NCI-H2171 (cell line): ENCODE measurements at places on chromosomes 13 and 19.

- DNase-seq = no peak
These were observed 9.6 kb upstream of the METTL21C start for GRCh38 chr13:102704238-102705058.

DNA sequence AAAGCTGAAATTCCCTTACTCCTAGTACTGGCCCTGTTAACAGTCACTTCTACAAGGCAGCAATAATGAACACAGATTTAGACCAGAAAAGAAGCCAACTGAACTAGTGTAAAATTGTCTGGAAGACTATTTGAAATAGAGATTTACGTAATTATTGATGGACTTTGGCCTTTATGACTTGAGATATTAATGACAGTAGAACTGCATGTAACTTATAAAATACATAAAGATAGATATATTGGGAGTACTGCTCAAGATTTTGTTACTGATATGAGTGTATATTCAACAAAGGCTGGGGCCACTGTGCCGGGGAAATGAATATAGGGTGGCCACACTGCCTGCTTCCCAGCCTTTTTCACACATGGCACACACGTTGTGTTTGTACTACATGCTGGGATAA, 88.8 kb downstream of the STARD13 start:
- no peak for DNase-seq

- DNase-seq = no peak
These were observed 41.7 kb downstream of the UNC13A start for GRCh38 chr19:17646441-17646840.

GRCh38 chr19:45104658-45105349, 11.8 kb downstream of the PPP1R37 start:
- DNase-seq = no peak

- no peak for DNase-seq
These were observed 66.1 kb downstream of the RAB20 start for GRCh38 chr13:110495376-110495775.

GRCh38 chr13:99416411-99417121, 84.7 kb upstream of the TM9SF2 start:
- no peak for DNase-seq

DNA sequence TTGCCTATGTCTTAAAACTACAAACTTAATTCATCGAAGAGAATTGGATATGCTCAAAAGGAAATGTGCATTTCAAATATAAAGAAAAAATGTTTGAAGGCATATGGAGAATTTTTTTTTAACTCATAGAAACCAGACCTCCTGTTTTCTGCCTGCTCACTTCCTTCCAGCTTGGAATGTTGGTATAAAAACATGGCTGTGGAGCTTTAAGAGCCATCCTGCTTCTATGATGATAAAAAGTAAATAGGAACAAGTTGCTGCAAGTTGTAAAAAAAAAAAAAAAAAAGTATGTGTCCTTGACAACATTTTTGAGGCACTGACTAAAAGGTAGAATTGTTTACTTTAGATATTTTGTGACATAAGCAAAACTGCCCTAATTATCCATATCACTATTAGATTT, 1230.7 kb downstream of the PCDH9 start:
- no peak for DNase-seq

DNA sequence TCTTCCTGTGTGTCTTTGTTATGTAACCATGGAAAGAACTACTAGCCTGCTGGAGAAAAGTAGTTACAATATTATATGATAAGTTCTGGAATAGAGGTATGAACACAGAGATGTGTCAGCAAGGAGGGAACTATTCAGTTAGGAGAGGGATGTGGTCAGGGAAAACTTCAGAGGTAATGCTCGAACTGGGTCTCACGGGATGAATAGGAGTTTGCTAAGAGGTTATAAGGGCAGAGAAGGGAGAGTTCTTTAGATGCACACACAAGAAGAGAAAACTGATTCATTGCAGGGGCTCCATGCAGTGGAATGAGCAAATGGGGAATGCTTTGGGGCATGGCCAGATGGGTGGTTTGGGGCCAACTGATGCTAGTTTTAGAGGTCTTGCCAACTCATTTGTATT, 46.0 kb upstream of the SIAH3 start:
- DNase-seq = no peak

DNA sequence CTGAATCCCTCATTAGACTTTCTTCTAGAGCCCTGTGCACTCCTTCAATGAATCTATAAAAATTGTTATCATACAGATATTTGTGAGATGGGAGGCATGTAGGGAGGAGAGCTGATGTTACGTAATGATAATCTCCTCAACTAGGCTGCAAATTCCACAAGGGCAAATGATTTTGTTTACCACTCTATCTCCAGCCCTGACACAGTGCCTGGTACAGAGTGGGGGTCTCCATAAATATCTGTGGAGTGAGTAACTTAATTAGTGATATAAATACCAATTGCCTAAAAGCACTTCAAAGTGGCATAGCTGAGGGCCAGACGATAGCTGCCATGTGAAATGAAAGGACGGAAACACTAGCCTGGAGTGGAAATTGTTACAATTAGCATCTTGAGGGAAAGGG, 54.2 kb downstream of the SERTM1 start:
- DNase-seq = no peak

DNA sequence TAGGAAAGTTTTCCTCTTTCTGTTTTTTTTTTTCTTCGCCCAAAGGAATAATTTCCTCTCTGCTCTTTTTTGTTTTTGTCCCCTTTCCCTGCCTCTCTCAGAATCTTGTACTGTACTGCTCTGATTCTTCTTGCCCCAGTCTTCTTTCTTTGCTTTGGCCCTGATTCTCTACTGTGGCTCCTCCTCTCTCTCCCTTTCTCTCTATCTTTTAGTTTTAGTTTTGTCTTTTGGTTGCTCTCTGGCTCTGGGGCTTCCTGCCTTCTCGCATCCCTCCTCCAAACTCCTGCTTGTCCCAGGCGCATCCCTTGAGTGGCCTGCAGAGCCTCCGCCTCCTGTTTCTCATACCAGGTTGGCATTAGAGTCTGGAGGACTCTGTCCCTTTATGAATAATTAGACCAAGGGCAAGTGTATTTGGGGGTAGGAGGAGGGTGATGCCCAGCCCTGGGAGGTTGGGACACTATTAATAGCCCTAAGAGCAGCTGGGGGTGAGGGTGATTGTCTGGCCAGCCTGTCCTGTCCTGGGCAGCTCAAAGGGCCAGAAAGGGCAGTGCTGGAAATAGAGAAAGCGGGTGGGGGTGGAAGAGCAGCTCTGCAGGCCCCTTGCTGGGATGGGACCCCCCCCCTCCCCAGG, 39.1 kb downstream of the LYL1 start:
- DNase-seq = no peak

- no peak for DNase-seq
These were observed 241.4 kb downstream of the ENOX1 start for GRCh38 chr13:43545317-43545874.

DNA sequence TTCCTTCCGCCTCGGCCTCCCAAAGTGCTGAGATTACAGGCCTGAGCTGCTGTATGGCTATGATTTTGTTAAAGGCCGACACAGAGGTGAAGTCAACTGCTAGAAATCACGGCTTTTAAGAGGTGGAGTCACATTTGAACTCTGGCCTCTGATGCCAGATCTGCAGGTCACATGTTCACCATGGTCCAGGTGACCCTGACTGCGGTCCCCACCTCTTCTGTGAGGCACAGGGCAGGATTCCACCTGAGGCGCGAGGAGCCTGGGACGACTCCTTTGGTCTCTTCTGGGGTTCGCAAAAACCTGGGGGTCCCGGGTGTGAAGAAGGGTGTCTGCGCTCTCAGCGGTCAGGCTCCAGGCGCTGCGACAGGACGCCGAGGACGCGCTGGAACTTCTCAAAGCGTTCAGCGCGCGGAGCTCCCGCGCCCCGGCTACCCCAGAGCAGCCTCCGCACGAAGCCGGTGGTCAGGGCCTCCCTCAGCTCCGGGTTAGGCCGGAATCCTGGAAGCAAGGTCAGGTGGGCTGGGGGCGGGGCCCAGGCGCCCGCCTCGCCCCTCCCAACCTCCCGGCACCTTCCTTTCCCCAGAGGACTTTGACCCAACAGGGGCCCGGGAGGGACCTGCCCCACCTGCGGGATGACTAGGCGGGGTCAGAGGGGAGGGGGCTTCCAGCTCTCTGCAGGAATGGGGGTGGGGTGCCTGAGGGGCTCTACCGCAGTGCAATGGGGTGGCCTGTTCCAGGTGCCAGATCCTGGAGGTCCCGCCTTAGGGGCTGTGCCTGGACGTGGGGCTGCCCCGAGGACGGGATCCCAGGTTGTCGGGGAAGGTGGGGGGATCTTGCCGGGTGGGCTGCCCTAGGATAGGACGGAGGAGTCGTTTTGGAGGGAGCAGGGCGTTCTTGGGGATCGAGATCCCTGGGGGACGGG, 13.0 kb downstream of the TRIP10 start:
- DNase-seq = no peak

DNA sequence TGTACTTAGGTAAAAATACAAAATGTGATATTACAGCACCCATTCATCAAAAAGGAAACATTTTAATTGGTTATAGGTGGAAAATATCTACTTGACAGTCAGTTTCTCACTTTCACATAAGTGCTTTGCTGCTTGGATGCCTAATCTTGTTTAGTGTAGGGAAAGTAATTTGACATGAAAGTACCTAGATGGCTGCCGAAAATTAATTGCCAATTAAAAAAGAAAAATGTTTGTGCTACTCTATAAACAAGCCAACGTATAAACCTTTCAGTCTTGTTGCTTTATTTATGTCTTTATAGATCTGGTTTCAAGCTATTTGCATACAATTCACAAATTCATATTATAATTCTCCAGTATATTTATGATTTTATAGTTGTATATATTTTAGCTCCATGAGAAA, 729.9 kb downstream of the DACH1 start:
- peak; percentile 6 for DNase-seq

DNA sequence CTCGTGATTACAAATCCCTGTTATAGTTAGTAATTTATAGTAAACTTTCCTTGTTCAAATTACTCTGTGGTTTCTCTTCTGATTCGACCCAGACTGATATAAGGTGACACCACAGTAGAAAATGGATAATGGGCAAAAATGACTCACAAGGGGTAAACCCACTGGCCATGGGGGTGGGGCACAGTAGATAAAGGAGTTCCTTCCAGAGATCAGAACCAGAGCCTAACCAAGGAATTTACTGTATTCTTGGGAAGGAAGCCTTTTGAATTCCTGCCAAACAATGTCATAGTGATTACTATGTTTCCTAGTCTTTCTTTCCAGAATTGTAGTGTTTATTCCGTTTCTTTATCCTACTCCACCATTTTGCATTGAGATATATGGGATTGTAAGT, 21.9 kb downstream of the MIR17HG start:
- DNase-seq = no peak

GRCh38 chr19:10235003-10235402, 3.9 kb upstream of the S1PR2 start:
- no peak for DNase-seq

DNA sequence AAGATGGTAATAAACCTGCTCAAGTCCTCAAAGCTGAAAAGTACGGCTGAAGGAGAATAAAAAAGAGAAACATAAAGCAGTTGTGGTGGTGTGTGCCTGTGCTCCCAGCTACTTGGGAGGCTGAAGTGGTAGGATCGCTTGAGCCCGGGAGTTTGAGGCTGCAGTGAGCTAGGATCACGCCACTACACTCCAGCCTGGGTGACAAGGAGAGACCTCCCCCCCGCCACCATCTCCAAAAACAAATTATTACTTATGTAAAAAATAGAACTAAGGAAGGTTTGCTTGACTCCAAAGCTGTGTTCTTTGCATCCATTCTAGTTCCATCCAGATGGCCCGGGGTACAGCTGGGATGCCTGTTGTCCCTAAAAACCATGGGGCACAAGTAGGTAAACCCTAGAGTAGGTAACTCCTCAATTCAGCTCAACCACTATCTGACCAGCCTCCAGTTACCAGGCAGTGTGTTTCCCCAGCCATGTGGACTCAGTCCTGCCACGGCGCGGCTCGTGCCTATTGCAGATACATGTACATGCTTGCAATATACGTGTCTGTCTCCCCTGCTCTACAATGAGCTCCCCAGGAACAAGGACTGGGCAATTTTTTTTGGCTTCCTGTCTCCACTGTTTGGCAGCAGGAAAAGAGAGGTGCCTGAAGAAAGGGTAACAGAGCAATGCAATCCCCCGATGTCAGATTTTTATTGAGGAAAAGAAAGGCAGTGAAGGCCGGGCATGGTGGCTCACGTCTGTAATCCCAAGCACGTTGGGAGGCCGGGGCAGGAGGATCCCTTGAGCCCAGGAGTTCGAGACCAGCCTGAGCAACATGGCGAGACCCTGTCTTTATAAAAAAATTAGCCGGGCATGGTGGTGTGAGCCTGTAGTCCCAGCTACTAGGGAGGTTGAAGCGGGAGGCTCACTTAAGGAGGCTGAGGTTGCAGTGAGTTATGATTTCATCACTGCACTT, 101.3 kb downstream of the GNG7 start:
- no peak for DNase-seq

- DNase-seq = no peak
These were observed 561.0 kb downstream of the TBC1D4 start for GRCh38 chr13:74920920-74921319.

DNA sequence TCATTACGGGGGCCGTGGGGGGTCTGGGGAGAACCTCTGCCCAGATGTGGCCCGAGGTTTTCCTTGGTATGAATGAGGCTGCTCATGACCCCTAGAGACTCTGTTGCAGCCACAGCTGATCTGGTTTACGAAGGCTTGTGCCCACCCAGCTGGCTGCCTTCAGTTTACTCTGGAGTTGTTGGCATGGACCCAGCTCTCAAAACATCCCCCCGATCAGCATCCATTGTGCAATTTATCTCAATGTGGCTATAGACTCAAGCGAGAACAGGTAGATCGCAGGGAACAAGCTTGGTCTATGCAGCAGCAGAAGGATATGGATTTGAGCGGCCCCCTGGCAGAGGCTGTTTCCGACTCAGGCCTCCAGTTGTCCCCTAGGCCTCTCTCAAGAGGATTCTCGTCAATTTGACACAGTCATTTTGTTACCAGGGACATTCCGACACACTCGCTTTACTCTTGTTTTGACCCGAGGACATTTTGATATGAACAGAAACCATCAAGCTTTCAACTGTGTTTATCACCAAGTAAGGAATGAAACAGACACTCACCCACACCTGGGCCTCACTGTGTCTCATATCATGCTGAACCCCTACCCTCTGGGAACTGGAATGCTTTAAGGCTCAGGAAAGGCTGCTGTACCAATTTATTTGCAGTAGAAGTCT, 161.5 kb downstream of the KATNAL1 start:
- no peak for DNase-seq

DNA sequence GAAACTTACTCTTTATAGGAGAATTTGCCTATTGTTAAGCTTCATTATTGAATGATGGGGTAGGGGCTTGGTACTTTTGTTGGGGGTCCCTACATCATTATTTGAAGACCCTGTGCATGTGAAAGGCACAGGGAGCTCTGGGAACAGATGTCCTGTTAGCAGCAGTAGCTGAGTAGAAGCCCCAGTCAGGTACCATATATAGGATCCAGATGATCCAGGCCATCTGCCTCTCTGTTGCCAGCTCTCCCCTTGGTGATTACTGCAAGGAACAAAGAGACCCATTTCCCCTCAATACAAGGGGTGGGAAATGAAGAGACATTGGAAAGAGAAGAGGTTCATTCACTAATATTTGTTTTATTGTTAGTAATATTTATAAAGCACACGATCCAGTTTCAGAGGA, 4.4 kb upstream of the MTMR6 start:
- DNase-seq = peak; percentile 5

GRCh38 chr19:46733690-46734292, 12.1 kb upstream of the FKRP start:
- no peak for DNase-seq
